ENCODE measurements at places on chromosomes 5 and 9. TPM values are rescaled to one million over a fixed set of nuclear protein-coding genes. Genes with fewer than 3 reads are reported as not detected.

The IGFBPL1 gene
- total RNA-seq: not detected

The DMRT3 gene
- not detected for total RNA-seq

The C5orf58 gene
- not detected for total RNA-seq

The GPX3 gene
- 1.2 TPM for total RNA-seq

The DDX4 gene
- not detected for total RNA-seq

The SWI5 gene
- total RNA-seq: 10.6 TPM

The PCDHA9 gene
- not detected for total RNA-seq

The CCL28 gene
- 14.8 TPM for total RNA-seq

The FOXI1 gene
- total RNA-seq: not detected

The IFNA6 gene
- total RNA-seq: not detected

The ESM1 gene
- total RNA-seq: 0.42 TPM

The FAXDC2 gene
- 4.0 TPM for total RNA-seq

Measured in CD4-positive, CD25-positive, alpha-beta regulatory T cell (primary cell).